ENCODE measurements at places on chromosomes 6 and 20.

- DNase-seq = no peak
Measured at GRCh38 chr6:143535189-143535614, 23.7 kb upstream of the FUCA2 start.

DNA sequence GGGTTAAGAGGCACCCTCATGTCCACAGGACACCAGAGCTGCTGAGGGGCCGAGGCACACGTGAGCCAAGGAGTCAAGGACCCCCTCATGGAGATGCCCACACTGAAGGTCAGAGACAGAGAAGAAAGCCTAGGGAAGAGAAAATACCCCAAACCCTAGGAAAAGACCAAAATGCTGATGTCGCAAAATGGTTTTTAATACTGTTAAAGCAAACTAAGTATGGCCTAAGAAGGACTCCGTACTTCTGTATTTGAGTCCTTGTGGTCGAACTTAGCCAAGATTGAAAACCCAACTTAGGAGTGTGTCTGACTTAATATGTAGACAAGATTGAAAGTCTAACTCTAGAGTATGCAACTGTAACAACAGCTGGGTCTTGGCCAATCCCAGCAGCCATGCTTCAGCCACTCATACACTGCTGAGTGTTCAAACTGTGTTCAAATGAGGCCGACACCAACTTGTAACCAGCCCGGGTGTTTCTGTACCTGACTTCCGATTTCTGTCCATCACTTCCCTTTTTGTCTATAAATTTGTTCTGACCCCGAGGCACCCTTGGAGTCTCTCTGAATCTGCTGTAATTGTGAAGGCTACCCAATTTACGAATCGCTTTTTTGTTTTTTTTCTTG is 92.6 kb upstream of the AGPAT4 start:
- no peak for DNase-seq

- no peak for DNase-seq
Measured at GRCh38 chr6:5584078-5584482, 322.8 kb downstream of the FARS2 start.

DNA sequence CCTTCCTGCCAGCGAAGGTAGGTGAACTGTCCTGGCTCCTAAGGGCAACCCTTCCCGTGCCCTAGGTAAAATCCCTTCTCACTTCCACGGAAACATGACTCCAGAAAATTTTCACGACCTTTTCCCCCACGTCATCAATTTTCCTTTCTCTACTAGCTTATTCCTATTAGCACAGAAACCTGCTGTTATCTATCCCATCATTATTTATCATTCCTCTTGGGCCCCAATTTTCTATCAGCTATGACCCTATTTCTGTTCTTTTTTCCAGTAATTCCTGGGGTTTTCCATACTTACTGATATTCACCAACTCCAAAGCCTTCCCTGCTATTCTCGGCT is 23.8 kb upstream of the GCM1 start:
- DNase-seq = no peak

GRCh38 chr20:51422514-51423289 is 119.8 kb downstream of the NFATC2 start:
- DNase-seq = no peak

GRCh38 chr6:80939898-80940297 is 812.6 kb downstream of the TENT5A start:
- no peak for DNase-seq

GRCh38 chr6:94071835-94072234 is 652.5 kb upstream of the EPHA7 start:
- DNase-seq = no peak

GRCh38 chr20:33480048-33480447 is 9.8 kb upstream of the CBFA2T2 start:
- DNase-seq = no peak

GRCh38 chr6:123997223-123997622 is 193.6 kb downstream of the NKAIN2 start:
- DNase-seq = no peak

DNA sequence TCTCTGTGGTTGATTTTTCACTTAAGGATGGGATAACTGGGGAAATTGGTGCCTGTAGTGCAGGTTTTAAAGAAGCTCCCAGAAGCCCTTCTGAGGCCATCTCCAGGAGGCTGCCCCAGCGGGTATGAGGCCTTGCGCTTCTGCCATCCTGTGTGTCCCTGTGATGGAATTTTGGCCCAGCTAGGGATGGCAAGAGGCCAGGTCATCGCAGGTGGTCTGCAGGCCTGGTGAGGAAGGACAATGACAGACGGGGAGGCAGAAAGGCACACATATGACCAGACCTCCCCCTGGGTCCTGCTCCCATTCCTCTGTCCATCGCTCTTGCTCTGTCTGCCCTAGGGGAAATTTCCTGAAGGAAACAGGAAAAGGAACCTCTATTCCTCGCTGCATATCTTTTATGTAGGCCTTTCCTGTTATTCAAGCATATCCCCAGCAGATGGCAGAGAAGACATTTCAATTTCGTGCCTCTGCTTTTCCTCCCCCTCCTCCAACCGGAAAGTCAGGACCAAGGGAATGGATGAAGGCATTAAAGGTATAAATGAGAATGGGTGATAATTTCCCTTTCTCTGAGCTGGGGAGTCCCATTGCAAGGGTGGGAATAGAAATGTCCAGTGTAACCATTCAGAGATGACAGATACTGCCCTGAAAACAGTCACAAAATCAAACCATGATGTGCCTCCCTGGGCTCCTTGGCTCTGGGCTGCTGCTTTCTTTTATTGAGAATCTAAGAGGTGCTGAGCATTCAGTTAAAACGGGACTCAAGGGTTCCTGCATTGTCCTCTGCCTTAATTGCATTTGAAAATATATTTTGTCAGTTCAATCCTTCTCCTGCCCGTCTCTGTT is 17.6 kb upstream of the HLA-F start:
- no peak for DNase-seq

DNA sequence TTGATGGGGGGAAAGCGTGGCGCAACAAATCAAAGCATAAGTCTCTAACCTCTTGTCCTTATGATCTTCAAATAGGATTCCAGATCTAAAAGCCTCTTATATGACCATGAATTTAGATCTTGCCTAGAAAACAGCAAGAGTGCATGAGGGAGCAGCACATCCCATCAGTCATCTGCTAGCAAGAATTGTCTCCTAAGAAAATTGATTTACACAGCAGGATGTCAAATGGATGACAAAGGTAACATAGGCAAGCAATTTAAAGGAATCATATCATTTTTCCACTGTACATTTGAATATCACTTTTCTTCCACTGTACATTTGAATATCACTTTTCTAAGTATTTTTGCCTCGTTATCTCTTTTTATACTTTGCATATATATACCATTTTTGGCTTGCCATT is 7.5 kb upstream of the MYLIP start:
- DNase-seq = no peak

DNA sequence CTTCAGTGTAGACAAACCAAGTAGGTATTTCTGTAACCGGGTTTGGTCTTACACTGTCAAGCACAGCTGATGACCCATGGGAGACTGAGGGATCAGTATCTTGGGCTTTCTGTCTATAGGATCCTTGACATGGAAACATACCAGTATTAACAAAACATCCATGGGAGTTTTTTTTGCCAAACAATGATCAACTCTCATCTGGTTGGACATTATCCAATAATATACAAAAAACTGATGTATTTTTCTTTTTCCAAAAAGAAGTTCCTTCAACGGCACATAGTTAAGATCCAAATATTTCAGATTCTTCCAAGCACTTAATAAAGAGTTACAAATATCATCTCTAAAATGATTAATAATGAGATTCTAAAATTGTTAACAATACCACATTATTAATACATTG is 459.9 kb downstream of the PRKN start:
- no peak for DNase-seq

- DNase-seq = no peak
Measured at GRCh38 chr20:9256393-9256792, 187.5 kb downstream of the PLCB4 start.

DNA sequence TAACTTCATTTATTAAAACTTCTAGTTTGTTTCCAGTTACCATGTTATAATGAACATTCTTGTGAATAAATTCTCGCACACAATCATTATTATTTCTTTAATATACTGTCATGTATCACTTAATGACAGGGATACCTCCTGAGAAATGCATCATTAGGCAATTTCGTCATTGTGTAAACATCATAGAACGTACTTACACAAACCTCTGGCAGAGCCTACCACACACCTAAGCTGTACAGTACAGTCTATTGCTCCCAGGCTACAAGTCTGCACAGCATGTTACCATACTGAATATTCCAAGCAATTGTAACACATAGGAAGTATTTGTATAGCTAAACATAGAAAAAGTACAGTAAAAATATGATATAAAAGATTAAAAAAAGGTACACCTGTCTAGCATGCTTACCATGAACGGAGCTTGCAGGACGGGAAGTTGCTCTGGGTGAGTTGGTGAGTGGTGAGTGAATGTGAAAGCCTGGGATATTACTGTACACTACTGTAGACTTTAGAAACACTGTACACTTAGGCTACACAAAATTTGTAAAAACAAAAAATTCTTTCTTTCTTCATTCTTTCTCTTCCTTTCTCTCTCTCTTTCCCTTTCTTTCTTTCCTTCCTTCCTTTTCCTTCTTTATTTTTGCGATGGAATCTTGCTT is 268.2 kb upstream of the SOX4 start:
- no peak for DNase-seq

DNA sequence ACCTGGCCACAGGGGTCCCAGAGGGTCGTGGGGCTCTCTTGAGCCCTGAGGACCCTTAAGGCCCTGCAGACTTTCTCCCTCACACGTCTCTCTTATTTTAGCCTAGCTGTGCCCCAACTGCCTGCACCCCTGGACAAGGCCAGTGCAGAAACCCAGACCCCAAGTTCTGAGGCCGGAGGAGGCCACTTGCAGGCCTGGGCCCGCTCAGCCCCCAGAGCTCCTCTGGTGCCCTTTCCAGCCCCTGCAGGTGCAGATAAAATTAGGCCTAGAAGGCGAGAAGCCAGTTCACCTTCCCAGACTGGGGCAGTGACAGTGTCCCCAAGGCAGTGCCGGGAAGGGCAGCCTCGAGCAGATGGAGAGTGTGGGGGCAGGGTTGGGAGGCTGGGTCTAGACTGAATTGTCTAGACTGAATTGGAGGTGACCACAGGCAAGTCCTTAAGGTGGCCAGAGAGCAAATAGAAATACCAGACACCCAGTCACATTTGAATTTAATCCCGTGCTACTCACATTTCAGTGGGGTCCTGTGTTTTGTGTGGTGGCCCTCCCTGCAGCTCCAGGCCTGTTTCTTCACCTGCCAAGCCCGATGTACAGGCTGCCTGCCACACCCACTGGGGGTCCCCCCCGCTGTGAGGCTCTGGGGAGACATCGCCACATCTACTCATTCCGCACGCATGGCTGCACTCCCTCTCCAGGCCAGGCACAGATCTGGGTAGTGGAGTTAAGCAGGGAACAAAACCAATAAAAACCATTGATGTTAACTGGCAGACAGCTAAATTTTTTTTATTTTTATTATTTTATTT is 8.6 kb upstream of the IP6K3 start:
- DNase-seq = no peak

DNA sequence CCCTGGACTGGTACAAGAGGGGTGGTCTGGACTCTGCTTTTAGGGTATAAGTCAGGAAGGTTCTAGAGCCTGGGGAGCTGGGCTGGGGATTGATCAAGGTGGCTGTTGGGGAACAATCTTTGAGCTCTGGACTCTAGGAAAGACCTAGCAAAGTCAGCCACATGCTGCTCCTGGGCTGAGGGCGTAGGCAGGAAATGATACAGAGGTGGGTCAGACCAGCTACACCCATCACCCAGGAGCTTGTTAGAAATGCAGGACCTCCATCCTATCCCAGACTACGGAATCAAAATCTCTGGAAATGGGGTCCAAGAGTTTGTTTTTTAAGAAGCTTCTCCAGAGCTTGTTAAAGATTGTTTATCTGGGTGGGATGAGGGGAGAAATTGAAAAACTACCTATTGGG is 9.4 kb downstream of the ADTRP start:
- DNase-seq = no peak

- no peak for DNase-seq
Measured at GRCh38 chr20:23223908-23224580, 126.5 kb upstream of the NXT1 start.

- no peak for DNase-seq
Measured at GRCh38 chr6:158387036-158387435, 74.8 kb downstream of the TULP4 start.

DNA sequence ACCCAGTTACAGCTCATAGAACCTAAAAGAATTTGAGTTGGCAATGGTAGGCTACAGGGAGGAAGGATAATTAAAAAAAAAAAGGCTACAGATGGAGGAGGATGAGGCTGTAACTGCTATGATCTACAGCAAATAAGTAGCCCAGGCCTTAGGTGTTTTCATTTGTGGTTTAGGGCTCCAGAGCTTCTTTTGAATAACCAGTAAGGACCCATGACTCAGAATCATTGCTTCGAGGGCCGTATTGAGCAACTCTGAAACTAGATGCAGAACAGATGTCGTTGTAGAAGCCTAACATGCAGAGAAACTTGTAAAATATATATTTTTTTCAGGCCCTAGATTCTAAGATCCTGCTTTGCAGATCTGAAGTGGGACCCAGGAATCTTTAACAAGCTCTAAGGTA is 19.0 kb upstream of the ASIP start:
- no peak for DNase-seq

DNA sequence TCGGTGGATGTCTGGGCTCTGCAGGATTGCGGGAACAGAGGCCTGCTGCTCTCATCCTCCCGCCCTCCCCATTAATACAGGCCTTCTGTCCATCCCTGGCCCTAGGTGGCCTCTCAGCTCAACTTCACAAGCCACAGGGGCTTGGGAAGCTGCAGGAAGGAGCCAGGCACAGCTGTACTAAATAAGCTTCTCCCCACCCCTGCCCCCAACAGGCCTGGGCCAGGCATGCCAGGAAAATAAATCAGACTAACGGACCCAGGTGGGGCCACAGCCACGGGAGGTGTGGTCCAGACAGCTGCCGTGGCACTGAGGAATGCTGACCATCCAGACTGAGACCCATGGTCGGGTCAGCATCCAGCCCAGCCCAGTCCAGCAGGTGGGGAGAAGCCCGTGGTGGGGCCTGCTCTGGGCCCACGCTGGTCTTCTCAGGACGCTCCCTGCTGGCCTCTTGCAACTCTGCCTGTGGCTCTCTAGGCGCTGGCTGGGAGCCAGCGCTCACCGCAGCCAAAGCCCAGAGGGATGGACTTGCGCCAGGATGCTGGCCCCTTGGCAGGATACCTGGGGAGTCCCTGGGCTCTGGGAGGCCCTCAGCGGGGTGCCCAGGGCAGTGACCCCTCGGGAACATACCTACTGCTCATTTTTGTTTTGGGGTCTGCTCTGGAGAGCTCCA is 8.6 kb upstream of the YTHDF1 start:
- no peak for DNase-seq

GRCh38 chr20:32189691-32190615 is 17.6 kb downstream of the PLAGL2 start:
- peak; percentile 17 for DNase-seq

DNA sequence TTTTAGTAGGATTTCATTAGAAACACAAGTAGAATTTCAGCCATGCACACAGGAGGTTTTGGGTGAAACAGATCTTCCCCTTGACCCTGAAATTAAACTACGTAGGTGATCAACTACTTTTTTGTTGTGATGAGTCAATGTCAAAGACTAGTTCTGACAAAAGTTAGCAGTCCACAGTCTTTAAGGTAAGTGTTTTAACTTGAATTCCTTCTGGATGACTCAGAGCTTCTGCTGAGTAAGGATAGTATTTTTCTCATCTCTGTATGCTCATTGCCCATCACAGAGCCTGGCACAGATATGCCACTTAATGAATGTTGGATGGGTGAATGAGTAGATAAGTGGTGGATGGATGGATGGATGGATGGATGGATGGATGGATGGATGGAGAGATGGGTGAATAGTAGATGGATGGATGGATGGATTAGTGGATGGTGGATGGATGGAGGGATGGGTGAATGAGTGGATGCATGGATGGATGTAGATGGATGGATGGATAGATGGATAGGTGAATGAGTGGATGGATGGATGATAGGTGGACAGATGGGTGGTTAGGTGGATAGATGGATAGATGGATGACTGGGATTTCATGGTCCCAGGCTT is 165.3 kb downstream of the ZMYND8 start:
- no peak for DNase-seq

All from stimulated activated CD8-positive, alpha-beta memory T cell treated with anti-CD3 and anti-CD28 coated beads, Interleukin-15, amount 100 ng/mL, for 4 hours (primary cell).